ENCODE measurements at places on chromosomes 1 and 21. TPM values are rescaled to one million over a fixed set of nuclear protein-coding genes. Genes with fewer than 3 reads are reported as not detected.

BRDT gene
- not detected for total RNA-seq

TTLL7 gene
- 0.75 TPM for total RNA-seq

MAST2 gene
- total RNA-seq: 49.6 TPM

SPRR5 gene
- not detected for total RNA-seq

ZSWIM5 gene
- 0.49 TPM for total RNA-seq

KRTAP13-2 gene
- total RNA-seq: not detected

OR2W3 gene
- not detected for total RNA-seq

PLA2G2D gene
- not detected for total RNA-seq

AIDA gene
- total RNA-seq: 55.1 TPM

C1orf210 gene
- total RNA-seq: 9.6 TPM

SMPDL3B gene
- total RNA-seq: 11.3 TPM

BSND gene
- total RNA-seq: not detected

AGMAT gene
- total RNA-seq: 48.3 TPM

LCE1A gene
- not detected for total RNA-seq

NHLH1 gene
- total RNA-seq: 0.28 TPM

VWA5B1 gene
- total RNA-seq: not detected

FOXD2 gene
- total RNA-seq: 4.6 TPM

SAMD11 gene
- 0.63 TPM for total RNA-seq
